ENCODE measurements at places on chromosomes 1 and 21. TPM values are rescaled to one million over a fixed set of nuclear protein-coding genes. Genes with fewer than 3 reads are reported as not detected.

Gene S100A2
- total RNA-seq = 17.0 TPM

Gene PCNT
- 14.2 TPM for total RNA-seq

Gene EXO1
- total RNA-seq = 25.4 TPM

Gene KRTAP19-1
- total RNA-seq = not detected
